Iris pigment epithelial cell (primary cell): ENCODE measurements at places on chromosomes 4 and X.

GRCh38 chr4:5444918-5445517, 263.3 kb downstream of the EVC2 start:
- DNase-seq: no peak

GRCh38 chr4:103046416-103047290, 27.1 kb upstream of the SLC9B1 start:
- peak; percentile 53 for DNase-seq

GRCh38 chrX:25742334-25742733, 395.8 kb upstream of the MAGEB18 start:
- DNase-seq: no peak

- DNase-seq: no peak
Measured at GRCh38 chr4:92012899-92013867, 290.6 kb upstream of the GRID2 start.

GRCh38 chr4:107509615-107510014, 210.4 kb downstream of the PAPSS1 start:
- DNase-seq: no peak
